ENCODE measurements at places on chromosomes 1 and 21.

DNA sequence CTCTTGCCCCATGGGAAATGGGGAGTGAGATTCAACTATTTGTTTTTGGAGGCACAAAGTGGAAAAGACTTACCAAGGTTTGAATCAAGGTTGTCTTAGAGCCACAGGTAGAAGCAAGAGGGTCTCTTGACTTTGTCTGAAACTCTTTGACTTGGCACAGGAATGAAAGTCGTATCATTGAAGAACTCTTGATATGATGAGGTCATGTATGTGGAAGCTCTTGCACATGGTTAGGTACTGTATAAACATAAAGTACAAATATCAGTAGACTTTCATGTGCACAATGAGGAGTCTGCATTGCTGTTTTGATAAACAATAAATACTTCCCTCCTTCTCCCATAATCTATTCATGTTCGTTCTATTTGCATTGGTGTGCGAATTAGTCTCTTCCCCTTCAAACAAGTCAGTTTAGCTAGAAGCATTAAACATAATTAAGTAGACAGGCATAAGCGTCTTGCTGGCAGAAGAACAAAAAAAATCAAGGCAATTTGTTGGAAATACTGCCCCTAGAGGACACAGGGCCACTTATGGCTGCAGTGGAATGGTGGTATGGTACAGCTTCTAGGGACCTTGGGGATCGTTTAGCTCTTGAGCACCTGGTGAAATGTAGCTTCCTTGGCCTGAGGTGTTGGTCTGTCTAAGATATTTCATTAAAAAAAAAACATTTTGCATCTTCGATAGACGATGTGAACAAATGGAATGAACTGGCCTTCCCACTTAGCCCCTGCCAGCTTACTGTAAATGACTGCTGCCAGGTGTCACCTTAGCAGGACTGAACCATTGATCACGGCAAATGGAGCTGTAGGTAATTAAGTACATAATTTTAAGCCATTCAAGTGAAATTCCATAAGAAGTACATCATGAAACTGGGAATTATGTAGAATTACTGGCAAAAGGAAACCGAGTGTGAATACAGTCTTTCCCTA, 218.0 kb upstream of the GALNT2 start:
- no peak for DNase-seq

DNA sequence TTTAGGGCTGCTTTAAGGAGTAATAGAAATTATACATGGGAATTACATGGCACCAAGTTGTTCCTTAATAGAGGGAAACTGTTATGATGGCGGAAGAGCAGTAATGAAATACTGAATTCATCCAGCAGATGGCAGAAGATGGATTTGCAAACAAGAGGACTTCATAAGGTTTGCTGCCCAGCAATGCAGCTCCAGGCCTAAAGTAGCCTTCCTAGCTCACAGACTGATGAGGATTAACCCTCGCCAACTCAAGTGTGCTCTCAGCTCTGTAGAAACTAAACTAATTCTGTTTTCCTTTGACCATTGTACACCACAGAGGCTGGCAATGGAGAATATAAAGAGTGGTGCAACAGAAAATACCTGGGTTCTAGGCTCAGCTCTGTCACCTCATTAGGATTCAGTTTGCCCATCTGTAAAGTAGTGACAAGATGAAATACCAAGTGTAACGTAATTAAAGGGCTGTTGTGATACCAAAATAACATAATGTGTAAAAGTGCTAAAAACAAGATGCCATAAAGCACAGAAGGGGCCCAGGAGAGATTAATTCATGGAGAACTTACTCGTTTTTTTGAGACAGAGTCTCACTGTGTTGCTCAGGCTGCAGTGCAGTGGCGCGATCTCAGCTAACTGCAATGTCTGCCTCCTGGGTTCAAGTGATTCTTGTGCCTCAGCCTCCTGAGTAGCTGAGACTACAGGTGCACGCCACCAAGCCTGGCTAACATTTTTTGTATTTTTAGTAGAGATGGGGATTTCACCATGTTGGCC, 102.4 kb upstream of the SERBP1 start:
- peak; percentile 58 for DNase-seq

DNA sequence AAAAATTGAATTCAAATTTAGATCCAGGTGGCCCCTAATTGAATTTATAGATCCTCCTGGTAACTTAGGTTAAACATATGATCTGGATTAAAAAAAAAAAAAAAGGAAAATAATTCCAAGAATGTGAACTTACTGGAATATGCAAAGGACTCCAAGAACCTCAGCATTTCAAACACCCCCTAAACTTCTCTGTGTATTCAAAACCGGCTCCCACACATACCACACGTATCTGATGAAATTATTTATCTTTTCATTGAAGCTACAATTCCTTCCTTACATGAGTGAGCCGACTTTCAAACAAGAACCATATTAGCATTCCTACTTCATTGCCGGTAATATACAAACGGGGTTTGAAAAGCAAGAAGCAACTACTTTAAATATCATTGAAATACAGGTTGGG, 61.4 kb upstream of the FMN2 start:
- DNase-seq: no peak

- DNase-seq: no peak
Measured at GRCh38 chr1:166073489-166073888, 93.3 kb downstream of the FAM78B start.

All from right renal cortex interstitium (tissue), 3 donors.